Cerebellum (tissue), 4 donors: ENCODE measurements at places on chromosomes 3 and 15.

DNA sequence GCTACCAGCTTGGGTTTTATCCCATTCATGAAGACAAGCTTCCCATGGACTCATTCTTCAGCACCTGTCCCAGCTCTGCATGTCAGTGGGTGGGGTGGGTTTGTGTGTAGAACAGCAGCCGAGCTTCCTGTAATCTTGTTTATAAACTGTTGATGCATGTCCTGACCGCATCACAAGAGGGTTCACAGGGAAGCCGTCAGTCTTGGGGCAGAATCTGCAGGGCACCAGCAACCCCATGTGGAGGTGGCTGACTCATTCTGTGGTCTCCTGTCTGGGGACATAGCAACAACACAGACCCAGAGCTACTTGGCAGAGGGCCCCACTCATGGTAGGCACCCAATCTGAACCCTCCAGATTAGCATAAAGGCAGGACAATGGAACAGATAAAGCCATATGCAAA lies 35.6 kb downstream of the DAPK2 start:
- DNase-seq, result no peak

DNA sequence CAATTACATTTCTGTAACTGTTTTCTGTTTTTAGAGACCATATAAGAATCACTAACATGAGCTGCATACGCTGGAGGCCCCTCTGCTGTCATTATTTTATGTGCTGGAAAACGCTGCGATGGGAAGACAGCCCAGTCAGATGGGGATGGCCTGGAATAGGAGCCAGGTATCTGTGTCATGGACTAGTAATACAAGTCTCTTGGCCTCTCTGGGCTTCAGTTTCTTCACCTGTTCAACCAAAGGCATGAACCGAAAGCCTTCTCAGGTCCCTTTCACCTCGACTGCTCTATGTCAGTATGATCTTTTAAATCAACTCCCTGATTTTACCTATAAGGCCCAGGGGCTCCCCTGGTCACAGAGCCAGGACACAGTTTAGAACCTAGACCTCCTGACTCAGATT lies 14.6 kb upstream of the RFTN1 start:
- no peak for DNase-seq

DNA sequence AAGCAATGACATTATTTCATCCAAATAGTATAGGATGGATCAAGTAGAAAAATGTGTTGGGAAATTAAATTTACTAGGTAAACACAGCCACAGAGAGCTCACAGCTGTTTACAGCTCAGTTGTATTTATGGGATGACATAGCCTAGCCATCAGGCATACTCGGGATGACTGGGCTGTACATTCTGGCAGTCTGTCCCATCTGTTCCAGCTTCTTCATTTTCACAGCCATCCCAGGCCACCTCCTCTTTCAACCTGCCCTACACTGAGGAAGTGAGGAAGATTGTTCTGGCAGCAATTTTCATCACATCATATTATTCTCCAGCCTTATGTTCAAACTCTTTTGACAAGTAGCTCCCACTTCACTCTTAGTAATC lies 98.4 kb upstream of the PFN2 start:
- no peak for DNase-seq

GRCh38 chr3:16916840-16917239 lies 32.1 kb downstream of the PLCL2 start:
- DNase-seq, result no peak

GRCh38 chr3:103672346-103672745 lies 1237.5 kb downstream of the ZPLD1 start:
- DNase-seq, result no peak

- no peak for DNase-seq
These were observed 31.1 kb downstream of the CYFIP1 start for GRCh38 chr15:22949074-22949547.

DNA sequence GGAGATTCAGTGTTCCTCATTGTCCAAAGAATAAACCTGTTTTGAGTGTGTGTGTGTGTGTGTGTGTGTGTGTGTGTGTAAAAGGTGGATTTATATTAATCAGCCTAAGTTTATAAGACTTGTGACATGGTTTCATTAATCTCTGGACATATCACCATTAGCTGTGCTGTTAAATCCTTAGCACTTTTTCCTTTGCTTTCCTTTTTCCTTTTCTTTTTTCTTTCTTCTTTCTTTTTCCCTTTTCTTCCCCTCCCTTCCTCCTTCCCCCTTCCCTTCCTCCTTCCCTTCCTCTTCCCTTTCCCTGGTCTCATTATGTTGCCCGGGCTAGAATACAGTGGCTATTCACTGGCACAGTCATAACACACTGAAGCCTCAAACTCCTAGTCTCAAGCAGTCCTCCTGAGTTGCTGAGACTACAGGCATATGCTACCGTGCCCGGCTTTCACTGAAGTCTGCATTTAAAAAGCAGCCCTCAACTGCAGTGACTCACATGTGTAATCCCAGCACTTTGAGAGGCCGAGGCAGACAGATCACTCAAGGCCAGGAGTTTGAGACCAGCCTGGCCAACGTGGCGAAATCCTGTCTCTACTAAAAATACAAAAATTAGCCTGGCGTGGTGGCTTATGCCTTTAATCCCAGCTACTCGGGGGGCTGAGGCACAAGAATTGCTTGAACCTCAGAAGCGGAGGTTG lies 28.6 kb upstream of the ITPKA start:
- DNase-seq, result no peak

- DNase-seq, result no peak
These were observed 265.0 kb downstream of the OPA1 start for GRCh38 chr3:193857996-193858395.

GRCh38 chr3:114092151-114093015 lies 35.8 kb downstream of the QTRT2 start:
- DNase-seq, result no peak

- peak; percentile 2 for DNase-seq
These were observed 188.2 kb downstream of the VPS13C start for GRCh38 chr15:61871926-61872522.

- DNase-seq, result no peak
These were observed 28.1 kb downstream of the BCL2A1 start for GRCh38 chr15:79942741-79943481.

- DNase-seq, result no peak
These were observed 12.8 kb downstream of the ATP2B2 start for GRCh38 chr3:10492364-10493201.

GRCh38 chr3:118544458-118544857 lies 490.2 kb downstream of the IGSF11 start:
- no peak for DNase-seq

- no peak for DNase-seq
These were observed 35.2 kb downstream of the BDH1 start for GRCh38 chr3:197520311-197521276.

GRCh38 chr3:168072323-168072650 lies 23.4 kb downstream of the GOLIM4 start:
- no peak for DNase-seq

DNA sequence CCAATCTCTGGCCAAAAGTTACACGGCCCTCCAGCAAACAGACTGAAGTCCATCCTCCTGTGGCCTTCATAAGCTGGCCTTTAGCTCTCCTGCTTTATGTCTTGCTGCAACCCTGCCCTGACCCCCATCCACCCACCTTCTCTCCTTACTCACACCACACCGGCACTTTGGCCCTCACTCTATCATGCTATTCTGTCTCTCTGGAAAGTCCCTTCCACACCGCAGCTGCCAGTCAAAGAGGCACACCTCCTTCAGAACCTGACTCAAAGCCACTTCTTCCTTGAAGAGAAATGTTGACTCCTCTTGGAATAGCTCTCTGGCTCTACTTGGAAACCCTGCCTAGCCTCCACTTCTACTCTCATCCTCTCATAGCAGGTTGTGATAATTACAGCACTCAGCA lies 4.5 kb downstream of the GPR156 start:
- no peak for DNase-seq

- no peak for DNase-seq
These were observed 8.6 kb downstream of the OXSR1 start for GRCh38 chr3:38173834-38174418.

DNA sequence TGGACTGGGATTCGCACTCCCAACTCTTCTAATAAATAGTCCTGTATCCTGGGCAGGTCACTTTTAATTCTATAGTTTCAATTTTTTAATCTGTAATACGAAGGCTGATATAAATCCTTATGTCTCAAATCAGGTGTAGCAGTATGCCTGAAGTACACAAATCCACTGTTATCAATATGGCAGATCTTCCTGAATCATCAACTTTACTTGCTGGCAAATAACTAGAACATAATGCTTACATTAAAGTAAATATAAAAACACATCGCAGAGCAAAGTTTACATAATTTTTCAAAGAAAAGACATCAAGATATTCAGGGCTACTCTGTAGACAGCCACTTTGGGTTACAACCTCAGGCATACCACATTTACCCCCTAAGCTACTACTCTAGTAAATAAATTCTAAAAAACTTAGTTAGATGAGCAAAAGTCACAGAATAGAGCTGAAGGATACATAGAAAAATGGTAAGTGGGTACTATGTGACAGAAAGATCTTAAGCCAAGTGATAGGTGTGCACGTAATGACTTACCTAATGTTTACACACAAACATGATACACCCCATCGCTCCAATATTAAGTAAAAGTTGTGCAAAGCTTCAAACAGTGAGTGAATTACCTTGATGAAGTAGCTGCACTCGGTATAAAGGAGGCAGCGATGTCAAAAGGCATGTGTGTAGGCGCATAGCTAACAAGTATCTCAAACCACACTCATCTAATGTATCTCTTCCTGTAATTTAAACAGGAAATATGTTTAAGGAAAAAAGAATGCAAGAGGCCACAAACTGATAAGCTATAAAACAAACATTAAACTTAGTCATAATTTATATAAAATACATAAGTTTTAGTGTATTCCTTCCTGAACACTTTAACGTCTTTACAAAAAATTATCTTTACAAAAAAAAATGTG lies 127.9 kb downstream of the DMXL2 start:
- DNase-seq, result no peak

DNA sequence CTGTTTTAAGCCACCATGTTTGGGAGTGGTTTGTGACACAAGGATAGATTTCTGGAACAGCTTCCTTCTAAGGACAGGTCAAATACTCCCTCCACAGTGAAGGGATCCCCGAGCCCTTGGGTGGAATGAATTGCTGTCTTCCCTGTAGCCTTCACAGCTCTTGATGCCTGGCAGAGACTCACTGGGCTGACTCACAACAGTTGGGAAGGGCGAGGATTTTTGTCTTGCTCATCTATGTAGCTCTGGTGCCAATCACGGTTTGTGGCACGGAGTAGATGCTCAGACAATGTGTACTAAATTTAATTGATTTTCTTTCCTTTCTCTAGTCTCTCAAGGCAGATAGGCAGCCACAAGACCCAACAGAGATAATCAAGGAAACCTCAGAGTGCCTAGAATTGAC lies 27.0 kb downstream of the CRYGS start:
- no peak for DNase-seq

- no peak for DNase-seq
These were observed 37.1 kb upstream of the APEH start for GRCh38 chr3:49636883-49637609.

- DNase-seq, result no peak
These were observed 255.4 kb upstream of the UBE2E1 start for GRCh38 chr3:23550402-23550801.

- DNase-seq, result no peak
These were observed 79.0 kb upstream of the MFGE8 start for GRCh38 chr15:88992216-88992615.

- DNase-seq, result no peak
These were observed 5.9 kb downstream of the EIF2AK4 start for GRCh38 chr15:39939487-39940452.

GRCh38 chr3:31054032-31054431 lies 159.6 kb upstream of the GADL1 start:
- no peak for DNase-seq

GRCh38 chr3:149009732-149010131 lies 18.4 kb downstream of the GYG1 start:
- no peak for DNase-seq

DNA sequence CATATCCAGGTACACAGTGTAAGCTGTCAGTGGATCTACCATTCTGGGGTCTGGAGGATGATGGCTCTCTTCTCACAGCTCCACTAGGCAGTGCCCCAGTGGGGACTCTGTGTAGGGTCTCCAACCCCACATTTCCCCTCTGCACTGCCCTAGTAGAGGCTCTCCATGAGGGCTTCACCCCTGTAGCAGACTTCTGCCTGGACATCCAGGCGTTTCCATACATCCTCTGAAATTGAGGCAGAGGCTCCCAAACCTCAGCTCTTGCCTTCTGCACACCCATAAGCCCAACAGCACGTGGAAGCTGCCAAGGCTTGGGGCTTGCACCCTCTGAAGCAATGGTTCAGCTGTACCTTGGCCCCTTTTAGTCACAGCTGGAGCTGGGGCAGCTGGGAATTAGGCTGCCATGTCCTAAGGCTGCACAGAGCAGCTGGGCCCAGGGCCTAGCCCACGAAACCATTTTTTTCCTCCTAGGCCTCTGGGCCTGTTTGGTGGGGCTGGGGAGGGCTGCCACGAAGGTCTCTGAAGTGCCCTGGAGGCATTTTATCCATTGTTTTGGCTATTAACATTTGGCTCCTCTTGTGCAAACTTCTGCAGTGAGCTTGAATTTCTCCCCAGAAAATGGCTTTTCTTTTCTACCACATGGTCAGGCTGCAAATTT lies 65.5 kb upstream of the FILIP1L start:
- no peak for DNase-seq

DNA sequence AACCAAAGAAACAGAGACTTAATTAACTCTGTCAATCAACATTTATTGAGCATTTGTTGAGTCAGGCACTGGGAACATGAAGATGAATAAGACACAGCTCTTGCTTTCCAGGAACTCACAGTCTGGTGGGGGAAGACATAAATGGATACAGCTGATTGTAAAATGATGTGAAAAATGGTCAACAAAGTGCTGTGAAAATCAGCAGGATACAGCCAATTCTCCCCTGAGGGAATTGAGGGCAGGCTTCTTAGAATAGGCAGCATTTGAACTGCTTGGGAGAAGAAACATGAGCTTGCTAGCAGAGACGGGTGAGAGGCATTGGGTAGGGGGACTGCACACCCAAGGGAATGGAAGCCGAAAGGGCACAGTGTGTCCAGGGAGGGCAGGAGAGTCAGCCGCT lies 41.1 kb downstream of the MFSD1 start:
- no peak for DNase-seq

GRCh38 chr15:29129221-29129620 lies 140.4 kb downstream of the NSMCE3 start:
- DNase-seq, result no peak

DNA sequence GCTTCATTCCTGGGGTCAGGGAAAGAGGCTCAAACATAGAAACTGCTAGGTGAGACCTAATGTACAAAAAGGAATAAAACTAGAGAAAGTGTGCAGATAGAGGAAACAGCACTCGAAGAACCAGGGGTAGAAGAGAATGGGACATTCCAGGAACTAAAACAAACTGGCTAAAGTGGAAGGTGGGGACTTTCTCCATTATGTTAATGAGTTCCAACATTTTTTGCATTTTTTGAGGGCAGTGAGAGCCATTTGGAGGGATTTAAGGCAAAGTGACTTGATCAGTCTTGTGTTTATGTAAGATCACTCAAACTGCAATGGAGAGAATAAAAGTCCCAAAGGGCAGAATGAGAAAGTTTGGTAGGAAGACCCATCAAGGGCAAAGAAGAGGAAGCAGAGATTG lies 20.6 kb upstream of the SLC4A7 start:
- no peak for DNase-seq
